ENCODE measurements at places on chromosomes 12 and 14.

DNA sequence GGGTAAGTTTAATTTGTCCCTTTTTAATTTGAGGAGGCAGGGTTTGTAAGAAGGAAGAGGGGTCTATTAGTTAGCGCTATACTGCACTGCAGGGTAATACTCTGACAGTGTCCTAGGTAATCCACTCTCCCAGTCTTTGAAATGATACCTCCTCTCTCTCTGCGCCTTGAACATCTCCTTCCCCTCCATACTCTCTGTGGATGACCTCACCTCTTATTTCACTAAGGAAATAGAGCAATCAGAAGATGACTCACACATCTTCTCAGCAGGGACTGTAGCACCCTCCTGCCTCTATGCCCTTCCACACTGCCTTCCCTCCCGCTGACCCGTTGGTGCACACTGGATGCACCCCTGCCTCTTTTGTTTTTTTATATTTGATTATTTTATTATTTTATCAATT lies 94.2 kb downstream of the GRIP1 start:
- no peak for DNase-seq

GRCh38 chr14:62364800-62365280 lies 602.6 kb downstream of the SNAPC1 start:
- DNase-seq = no peak

GRCh38 chr12:89571491-89572195 lies 45.8 kb upstream of the POC1B start:
- no peak for DNase-seq

GRCh38 chr12:122399592-122400373 lies 22.7 kb downstream of the CLIP1 start:
- peak; percentile 58 for DNase-seq

- DNase-seq = no peak
Measured at GRCh38 chr12:109740694-109741245, 27.1 kb downstream of the FAM222A start.

DNA sequence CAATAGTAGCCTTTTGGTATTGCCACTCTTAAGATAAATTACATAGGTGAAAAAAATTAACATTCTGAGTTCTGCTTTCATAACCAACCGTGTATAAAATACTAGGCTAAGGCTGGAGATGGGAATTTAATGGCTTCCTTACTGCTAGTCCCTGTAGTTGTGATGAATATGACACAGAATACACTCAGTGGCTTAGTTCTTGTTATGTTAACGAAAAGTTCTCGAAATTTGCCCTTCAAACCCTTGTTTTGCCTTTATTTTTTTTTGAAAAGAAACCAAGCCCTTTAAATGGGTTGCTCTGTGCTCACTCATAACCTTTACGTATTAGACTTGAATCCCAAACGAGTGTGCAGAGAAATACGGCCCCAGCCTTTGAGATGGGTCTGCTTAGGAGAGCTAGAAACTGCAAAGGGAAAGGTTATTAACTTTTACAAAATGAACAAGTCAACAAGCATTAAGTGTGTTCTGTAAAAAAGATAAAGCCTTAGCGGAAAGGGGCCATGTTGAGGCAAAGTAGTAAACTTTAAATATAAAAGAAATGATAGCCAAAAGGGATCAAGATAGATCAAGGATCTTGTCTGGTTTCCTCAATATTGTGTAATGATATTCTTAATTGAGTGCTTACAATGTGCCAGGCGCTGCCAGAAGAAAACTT lies 1.7 kb downstream of the NUDT4 start:
- no peak for DNase-seq

DNA sequence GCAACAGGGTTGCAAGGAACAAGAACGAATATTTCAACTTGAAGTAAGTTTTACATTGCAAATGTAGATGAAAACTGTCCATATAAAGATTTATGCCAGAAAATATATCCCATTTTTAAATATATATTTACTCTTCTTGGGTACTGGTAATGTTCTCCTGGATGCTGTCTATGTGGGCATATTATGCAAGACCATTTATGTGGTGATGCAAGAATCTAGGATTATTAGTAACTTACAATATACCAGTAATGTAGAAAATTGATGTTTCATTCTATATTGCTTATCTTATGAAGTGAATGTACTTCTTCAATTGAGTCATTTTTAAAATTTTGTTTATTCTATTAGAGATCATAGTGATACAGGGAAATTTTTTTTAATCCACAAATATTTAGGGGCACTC lies 25.1 kb downstream of the FGFR1OP2 start:
- no peak for DNase-seq

DNA sequence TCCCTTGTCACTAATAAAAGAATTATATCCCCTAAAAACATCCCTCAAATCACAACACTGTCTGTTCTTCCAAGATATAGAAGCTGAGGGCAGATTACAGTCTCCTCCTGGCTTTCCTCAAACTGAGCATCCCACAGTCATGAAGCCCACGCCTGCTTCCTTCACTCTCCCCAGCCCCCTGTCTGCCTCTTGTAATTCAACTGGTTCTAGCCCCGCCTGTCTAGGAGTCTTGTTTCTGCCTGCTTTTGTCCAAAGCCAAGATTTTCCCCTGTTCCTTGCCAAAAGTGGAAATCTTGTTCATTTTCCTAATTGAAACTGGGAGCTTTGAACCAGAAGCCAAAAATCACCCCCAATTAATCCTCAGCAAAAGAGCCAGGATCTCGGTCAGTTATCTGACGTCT lies 35.9 kb upstream of the PWP1 start:
- no peak for DNase-seq

- peak; percentile 70 for DNase-seq
Measured at GRCh38 chr14:78959674-78960264, 789.6 kb downstream of the NRXN3 start.

DNA sequence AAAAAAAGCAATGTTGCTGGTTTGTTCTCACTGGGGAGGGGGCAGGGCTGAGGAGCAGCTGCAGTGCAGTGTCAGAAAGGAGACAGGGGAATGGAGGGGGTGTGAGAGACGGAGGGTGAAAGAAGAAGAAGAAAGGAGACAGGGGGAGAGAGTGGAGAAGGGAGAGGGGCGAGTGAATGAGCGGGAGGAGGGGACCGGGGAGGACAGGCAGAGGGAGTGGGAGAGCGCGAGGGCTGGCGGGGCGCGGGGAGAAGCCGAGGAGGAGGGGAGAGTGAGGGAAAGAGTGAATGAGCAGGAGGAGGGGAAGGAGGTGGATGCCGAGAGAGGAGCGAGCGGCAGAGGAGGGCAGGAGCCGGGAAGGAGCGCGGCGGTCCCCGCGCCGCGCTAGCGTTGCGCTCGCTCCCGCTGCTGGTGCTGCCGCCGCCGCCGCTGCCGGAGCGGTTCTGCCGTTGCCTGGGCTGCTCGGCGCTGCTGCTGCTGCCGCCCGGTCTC lies at the start of gene NOVA1:
TSS of gene NOVA1 (minus strand) at position 445 of the 492 bp plus-strand sequence. CDS start 597 bp downstream, outside the sequence.
- DNase-seq = peak; percentile 1

GRCh38 chr14:90017371-90017770 lies 44.4 kb upstream of the KCNK13 start:
- DNase-seq = no peak

DNA sequence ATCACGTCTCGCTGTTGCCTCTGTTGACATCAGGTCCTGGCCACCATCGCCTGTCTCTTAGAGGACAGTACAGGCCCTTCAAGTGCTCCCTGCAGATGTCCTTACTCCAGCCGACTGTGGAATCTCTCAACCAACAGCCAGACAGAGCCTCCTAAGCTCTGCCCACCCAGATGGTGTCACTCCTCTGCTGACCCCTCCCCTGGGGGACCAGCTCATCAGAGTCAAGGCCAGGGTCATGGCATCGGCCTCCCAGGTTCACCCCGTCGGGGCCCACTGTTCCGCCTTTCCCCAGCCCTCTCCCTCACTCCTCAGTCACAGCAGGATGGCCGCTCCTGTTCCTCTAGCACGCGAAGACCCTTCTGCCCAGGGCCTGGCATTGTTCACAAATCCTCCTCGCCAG lies 157.3 kb upstream of the TMEM132C start:
- no peak for DNase-seq

DNA sequence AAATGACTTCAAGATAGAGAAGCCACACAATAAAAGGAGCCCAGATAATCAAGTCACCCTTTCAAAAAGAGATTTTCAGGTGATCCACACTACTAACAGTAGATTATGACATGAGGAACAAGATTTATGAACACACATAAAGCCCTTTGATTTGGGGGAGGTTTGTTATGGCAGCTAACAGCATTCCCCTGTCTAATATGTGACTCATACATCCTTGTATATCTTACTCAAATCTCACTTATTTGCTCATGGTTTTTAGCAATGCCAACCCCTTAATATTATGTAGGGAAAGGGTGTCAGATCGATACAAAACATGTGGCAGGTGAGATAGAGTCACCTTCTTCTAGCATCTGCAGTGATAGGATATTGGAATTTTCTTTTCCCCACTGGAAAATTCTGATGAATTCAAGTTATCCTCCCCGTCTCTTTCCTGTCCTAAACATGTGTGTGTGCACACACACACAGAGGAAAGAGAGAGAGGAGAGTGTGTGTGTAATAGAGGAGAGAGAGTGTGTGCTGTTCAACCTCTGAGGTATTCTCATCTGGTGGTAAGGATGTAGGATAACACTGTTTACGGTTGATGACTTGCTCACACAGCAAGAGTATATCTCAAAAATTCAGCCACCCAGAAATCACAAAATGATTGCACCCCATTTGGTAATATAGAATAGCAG lies 319.9 kb downstream of the KCNC2 start:
- no peak for DNase-seq

DNA sequence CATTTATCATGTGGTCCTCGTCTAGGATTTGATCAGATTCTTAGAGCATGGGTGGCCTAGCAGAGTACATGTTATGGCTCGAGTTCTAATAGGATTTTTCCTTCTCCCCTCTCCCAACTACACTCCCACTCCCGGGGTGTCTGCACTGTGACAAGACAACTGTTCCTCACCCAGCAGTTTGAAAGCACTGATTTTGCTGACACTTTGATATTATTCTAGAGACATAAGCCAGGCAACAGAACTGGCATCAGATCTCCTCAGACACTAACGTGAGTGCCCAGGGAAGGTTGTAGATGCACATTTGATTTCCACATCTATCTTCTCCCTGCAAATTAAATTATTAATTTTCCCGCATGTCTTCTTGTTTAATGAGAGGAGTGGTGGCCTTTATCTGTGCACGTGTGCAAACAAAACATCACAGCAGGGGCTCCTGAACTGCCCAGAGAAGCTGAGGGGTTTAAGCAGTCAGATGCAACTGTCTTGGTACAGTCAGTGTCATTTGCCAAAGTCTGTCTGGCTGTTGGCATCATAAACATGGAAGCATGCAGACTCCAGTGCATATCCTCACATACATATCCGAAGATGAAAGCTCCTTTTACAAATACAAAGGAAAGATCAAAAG lies 491.8 kb downstream of the NPAS3 start:
- no peak for DNase-seq

GRCh38 chr14:34693228-34693939 lies 21.0 kb downstream of the CFL2 start:
- peak; percentile 26 for DNase-seq

DNA sequence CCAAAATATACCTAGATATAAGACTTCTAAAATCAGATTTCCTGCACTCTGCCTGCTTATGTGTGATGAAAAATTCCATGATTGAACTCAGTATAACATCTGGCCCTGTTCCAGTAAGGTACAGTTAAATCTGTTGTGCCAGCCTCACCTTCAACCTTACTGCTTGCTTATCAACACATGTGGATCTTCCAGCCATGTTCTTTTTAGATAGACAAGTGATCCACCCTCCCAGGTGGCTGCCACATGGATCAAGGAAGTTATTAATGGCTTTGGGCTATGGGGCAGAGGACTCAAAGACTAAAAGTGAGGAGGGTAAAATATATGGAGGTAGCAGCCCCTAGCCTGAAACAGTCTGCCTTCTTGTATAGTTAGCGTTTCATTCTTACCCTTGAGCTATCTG lies 25.3 kb upstream of the MAGOHB start:
- DNase-seq = no peak

GRCh38 chr12:92404259-92404894 lies 258.7 kb upstream of the BTG1 start:
- DNase-seq = no peak

DNA sequence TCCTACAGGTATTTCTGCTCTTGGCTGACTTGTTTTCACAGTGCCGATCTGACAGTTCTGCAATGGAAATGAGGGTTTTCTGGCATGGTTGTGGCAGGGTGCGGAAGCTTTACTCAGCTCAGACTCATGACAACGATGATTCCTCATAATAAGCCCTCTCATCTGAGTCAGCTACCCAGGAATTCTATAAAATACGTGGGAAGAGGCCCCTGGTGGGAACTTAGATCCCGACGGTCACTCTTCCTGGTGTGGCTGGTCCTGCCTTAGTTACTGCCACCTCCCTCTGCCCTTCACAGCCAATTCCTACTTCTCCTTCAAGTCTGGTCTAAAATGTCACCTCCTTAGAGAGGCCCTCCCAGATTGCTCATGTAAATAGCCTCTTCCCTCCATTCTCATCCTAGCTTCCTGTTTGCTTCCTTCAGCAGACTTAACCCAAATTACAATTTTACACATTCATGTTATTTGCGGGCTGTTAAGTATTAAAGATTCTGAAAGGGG lies 104.2 kb upstream of the MAP1LC3B2 start:
- no peak for DNase-seq

GRCh38 chr12:8676651-8677050 lies 14.0 kb upstream of the MFAP5 start:
- no peak for DNase-seq

DNA sequence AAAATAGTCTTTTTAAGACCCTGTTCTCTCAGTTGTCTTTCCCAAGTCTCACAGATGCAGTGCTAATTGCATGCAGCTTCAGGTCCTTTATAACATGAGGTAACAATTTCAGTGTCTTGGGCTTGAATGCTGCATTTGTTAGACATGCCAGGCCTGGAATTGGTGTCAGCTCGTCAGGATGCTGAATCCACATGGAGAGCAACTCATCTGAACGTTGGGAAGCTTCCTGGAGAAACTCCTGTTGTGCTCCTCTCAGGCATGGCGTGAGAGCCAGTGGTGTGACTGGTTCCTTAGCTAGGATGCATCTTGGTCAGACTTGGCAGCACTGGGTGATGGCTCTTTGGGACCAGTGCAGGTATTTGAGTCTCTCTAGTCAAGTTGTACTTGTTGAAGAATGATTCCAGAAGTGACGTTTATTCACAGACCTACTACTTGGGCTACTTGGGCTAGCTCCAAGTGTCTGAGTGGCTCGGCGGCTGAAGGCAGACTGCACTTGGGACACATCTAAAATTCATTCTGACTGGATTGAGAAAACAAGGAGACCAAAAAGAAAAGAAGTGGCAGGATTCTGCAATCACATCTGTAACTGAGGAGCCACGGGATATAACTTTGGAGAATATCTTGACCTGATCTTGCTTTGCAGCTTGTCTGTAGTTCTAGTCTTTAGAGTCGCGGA lies 134.8 kb upstream of the ARHGAP5 start:
- no peak for DNase-seq

DNA sequence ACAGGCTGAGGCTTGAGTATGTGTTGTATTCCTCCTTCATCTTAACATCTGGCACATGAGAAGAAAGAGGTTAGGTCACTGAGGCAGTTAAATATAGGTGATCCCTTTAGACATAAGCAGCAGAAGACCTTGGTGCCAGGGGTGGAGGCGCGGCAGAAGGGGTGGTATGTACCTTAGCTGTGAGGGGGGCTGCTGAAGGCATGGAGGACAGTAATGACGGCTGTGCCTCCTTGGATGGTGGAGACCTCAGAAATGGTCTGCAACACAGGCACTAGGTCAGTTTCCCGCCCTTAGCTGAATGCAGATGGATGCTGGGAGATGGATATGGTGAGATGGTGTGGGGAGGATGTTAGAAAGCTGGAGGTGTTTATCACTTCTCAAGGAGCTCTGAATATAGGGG lies 1.5 kb upstream of the PNMA1 start:
- no peak for DNase-seq

- no peak for DNase-seq
Measured at GRCh38 chr12:131832321-131833231, 4.4 kb downstream of the MMP17 start.

- DNase-seq = no peak
Measured at GRCh38 chr12:43151441-43151981, 400.5 kb downstream of the ADAMTS20 start.

- no peak for DNase-seq
Measured at GRCh38 chr14:51792809-51793208, 67.6 kb upstream of the GNG2 start.

Data from stimulated activated CD4-positive, alpha-beta T cell treated with anti-CD3 and anti-CD28 coated beads, Interleukin-15, amount 100 ng/mL, for 24 hours (primary cell).